GM06990 (cell line): ENCODE measurements at places on chromosomes 7 and 10.

GRCh38 chr10:98006266-98006665, 24.2 kb downstream of the CRTAC1 start:
- DNase-seq: no peak

- DNase-seq: no peak
Measured at GRCh38 chr7:134619627-134620331, 26.9 kb upstream of the BPGM start.

- DNase-seq: no peak
Measured at GRCh38 chr10:92238054-92238585, 52.8 kb downstream of the CPEB3 start.

DNA sequence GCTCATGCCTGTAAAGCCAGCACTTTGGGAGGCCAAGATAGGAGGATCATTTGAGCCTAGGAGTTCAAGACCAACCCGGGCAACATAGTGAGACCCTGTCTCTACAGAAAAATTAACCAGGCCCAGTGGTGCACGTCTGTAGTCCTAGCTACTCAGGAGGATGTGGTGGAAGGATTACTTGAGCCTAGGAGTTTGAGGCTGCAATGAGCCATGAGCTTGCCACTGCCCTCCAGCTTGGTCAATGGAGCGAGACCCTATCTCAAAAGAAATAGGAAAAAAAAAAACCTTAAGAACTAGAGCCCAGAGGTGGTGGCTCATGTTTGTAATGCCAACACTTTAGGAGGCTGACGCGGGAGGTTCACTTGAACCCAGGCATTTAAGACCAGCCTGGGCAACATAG, 2.2 kb downstream of the STRA8 start:
- no peak for DNase-seq

DNA sequence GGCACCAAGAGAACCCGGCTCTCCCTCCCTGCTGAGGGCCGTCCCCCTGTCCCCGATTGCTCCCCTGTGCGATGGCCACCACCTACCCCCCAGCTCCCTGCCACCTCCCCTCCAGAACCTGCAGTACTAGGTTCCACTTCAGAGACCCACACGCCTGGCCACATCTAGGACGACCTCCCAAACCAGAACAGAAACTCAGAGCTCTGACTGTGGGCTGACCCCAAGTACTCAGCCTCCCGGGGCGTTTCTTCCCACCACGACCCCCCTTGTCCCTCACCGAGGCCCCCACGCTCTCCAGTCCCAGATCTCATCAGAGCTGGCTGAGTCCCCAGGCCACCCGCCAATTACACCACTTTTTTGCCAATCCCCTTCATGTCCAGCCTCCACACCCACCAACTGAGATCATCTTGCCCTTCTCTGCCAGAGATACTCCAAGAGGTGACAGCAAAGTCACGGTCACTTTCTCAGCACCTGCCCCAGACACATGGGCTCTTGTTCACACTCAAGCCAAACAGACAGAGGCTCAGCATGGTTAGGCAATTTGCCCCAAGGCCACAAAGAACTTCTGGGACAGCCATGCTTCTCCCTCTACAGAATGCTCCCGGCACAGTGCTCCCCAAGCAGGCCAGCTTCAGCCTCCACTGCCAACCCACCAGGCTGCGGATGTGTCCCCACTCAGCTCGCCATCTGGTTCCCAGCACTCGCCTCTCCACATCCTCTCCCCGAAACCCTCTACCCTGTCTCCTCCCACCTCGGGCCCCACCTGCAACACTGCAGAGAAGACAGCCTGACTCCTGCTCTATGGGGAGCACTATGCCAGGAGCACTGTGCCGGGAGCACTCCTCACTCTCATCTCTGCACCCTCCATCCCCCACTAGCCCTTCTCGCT, 4.7 kb downstream of the TMEM120A start:
- no peak for DNase-seq

DNA sequence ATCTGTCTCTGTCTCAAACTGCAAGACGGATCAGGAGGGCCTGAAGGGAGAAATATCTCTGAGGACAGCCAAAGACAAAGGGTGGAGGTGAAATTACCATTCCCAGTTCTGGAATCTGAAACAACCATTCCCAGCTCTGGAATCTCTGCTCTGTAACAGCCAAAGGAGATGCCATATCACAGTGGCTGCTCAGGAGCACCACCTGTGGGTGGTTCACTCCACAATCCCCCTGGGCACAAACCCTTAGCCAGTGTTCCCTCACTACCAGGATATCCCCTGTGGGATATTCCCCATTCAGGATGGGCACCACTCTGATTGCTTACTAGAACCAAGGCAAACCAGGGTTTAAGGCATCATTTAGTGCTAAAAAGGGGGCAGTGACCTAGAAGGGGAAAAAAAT, 199.0 kb downstream of the HTR7 start:
- no peak for DNase-seq
